ENCODE measurements at places on chromosomes 16 and 17.

DNA sequence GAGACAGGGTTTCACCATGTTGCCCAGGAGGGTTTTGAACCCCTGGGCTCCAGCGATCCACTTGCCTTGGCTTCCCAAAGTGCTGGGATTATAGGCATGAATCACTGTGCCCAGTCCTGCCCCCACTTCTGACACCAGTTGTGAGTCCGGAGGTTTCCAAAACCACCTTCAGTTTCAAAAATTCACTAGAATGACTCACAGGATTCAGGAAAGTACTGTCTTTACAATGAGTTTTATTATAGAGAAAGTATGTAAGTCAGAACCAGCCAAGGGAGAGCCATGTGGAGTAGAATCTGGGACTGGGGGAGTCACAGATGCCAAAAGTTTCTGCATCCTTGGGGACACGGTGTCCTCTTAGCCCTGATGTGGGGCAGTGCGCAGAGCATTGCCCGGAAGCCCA, 55.1 kb downstream of the PLD6 start:
- no peak for DNase-seq

- no peak for DNase-seq
Measured at GRCh38 chr16:52453644-52454043, 93.3 kb downstream of the TOX3 start.

- no peak for DNase-seq
Measured at GRCh38 chr17:57413848-57414651, 157.7 kb downstream of the MSI2 start.

DNA sequence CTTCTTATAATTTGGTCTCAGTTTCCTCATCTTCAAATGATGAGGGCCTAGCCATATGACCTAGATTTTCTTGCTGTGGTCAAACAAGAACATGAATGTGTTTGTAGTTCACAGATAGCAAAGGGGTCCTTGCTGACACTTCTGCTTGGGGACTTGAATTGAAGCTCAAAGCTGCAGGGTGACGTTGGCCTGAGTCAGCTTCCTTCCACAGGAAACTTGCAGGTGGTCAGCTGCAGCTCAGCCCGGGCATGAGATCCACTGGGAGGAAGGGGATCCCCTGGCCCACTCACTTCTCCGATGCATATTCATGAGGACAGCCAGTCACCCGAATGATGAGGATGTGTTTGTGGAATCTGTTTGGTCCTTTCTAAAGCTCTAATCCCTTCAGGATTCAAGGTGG, 42.6 kb upstream of the AXIN2 start:
- no peak for DNase-seq

DNA sequence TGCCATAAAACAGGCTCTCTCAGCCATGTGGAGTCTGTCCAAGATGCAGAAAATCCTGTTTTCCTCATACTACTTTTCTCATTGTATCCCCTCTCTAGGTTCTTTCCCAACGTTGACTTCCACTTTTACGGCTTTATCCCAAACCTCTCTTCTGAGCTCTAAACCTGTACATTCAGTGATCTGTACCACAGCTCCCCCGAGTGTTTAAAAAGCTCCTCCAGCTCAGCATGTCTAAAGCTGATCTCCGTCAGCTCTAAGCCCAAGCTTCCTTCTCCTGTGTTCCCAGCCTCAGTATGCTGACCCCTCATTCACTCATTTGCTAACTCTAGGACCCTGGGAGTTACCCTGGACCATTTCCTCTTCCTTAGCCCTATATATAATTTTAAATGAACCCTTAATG, 144.6 kb downstream of the DNAH9 start:
- no peak for DNase-seq

DNA sequence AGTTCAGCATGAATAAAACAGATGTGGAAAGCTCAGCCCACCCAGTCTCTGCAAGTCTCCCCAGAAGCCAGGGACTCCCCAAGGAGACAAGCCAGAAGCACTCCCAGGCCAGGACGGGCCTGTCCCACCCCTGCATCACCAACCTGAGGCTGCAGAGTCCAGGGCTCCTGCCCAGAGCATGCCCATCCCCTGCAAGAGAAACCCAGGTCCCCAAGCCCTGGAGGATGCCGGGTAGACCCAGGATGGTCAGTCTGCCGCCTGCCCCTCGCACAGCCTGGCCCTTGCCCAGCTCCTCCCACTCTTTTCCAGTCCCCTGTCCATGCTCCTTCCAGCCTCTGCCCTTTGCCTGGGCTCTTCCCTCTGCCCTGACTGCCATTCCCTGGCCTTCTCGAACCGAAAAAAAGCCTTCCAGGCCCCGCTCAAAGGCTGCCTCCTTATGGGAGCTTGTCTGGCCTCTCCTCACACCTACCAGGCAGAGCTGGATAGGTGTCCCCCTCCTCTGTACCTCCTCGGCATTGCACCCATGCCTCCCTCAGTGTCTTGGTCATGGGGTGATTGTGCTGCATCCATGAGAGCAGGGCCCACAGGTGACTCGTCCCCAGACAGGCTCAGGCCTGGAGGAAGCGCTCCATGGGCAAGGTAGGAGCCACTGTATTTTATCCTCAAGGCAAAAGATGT, 44.8 kb downstream of the BEAN1 start:
- no peak for DNase-seq

DNA sequence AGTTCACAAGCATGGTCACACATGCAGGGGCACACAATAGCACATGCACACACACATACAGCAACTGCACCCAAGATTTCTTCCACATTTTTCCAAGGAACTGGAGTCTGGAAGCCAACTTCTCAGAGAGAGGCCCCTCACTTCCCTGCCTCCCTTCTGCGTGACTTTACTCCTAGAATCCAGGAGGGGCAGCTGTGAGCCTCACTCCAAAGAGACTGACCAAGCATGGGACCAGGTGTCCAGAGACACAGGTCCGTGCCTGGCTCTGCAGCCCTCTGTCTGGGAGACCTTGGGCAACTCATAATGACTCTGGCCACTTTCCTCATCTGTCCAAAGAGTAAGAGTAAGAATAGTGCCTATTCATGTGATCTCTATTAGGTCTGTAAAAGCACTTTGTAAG, 104.7 kb upstream of the TMEM132E start:
- no peak for DNase-seq

GRCh38 chr16:8929086-8929748, 34.5 kb downstream of the USP7 start:
- no peak for DNase-seq

DNA sequence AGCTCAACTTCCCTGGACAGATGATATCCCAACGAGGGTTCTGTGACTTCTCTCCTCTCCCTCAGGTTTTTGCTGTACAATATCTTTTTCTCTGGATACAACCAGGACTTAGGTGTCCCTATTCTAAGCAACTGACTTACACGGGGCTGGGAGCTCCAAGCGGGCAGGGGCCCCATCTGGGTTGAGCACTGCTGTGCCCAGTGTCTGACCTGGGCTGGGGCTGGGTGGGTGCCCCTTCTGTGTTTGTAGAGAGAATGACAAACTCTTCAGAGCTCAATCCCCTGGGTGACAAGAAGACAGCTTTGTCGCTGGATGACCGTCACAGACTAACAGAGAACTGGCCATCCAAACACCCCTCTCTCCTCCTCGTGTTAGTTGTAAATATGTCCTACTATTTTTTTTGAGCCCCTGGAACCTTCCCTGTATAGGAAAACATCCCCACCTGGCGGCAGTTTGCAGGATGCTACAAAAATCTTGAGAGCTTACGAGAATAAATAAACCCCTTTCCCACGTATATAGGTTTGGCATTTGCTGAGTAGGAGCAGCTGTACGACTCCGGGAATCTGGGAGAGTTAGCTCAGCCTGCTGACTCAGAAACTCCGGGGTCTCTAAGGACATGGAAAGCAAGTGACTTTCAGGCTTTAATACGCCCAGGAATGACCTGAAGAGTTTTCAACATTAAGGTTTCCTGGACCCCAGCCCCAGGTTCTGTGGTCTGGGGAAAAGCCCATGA, 23.7 kb upstream of the RCVRN start:
- no peak for DNase-seq

GRCh38 chr17:38465391-38466345, 37.4 kb downstream of the ARHGAP23 start:
- no peak for DNase-seq

DNA sequence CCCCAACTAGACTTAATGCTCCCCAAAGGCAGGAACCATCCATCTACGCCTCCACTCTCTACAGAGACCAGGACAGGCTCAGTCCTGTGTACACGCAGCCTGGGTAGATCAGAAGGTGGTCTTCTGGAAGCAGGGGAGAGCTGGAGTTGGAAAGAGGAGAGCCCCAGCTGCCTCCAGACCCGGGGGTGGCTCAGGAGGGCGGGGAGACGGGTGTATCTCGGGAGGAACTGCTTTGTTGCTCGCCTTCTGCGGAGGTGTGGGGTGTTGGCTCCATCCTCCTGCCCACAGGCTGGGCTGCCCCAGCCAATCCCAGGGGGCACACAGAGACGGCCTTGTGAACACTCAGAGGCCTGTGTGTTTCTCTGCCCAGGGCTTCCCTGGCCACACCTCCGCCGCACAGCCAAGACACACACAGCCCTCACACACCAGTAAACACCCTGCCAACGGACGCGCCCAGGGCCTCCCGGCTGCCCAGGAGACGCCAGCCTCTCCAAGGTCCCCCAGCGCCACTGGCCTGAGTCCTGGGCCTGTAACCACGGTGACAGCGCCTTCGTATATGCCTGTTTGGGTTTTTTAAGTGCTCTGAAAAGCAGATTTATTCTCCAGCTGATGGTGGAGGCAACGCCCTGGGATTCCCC, 143.4 kb upstream of the CDC42EP4 start:
- no peak for DNase-seq

- DNase-seq: no peak
Measured at GRCh38 chr17:40318830-40319391, 9.9 kb downstream of the RARA start.

- no peak for DNase-seq
Measured at GRCh38 chr16:65294165-65294564, 172.3 kb upstream of the CDH11 start.

DNA sequence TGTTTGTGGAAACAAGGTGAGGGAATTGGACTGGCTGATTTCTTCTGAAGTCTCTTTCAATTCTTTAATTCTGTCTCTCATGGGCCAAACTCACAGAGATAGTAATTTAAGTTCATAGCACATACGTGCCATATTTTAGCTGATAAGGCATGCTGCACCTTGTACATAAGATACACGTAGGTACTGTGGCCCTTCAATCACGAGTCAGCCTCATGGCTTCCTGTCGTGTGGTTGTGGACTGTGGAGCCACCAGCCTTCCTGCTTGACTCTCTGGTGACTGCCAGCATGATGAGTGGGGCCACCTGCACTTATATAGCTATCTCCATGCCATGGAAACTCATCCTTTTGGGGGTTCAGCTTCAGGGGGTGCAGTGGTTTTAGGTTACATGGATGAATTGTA, 25.1 kb downstream of the KSR1 start:
- DNase-seq: no peak

DNA sequence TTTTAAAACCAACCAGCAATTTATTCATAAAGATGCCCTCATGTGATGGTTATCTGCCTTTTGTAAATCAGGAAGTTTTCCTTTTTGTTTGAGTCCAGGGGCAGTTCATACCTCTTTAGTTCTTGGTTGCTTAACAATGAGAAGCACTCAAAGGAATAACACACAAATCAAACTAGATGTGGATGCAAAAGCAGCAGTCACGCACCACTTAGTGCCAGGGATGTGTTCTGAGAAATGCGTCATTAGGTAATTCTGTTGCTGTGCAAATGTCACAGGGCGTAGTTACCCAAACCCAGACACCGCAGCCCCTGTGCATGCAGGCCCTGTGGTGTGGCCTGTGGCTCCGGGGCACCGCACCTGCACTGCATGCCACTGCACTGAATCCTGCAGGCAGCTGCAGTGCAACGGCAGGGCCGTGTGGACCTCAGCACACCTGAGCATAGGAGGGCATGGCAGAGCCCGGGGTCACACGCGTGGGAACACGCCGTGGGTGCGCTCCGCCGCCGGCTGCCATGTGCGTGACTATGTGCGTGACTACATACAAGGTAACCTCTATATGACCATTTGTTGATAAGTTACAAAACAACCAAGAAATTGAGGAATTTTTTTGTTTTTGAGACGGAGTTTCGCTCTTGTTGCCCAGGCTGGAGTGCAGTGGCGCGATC, 39.6 kb downstream of the PKD1 start:
- DNase-seq: no peak

DNA sequence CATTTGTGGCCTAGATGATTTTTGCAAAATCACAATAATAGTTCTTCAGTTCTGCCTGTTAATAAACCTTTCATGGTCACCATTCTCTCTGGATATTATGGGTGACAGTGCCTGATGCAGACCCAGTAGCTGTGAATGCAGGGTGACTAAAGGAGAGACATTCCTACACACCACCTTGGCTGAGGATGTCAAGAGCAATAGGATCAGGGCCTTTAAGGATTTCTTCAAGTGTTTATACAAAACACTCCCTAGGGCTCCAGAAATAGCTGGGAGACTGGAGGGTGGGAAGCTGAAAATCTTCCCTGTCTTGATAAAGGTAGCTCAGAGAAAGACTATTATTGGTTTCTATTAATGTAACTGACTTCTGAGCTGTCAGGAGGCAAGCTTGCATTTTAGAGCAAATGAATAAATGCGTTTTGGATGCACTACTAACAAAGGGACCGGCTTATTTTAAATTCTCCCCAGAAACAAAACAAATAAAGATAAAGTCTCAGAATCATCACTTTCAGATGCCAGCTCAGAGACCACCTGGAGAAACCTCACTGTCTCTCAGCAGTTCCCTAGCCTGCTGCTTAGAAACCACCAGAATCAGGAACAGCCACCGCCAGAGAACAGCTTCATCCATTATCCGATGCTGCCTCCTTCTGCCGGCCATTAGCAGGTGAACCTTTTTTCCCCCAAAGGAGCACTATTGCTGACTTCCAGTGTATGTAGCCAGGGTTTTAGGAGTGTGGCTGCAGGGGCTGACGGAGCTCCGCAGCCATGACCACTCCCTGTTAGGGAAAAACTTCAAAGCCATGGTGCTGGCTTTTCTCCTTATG, 171.4 kb upstream of the DYNLRB2 start:
- DNase-seq: no peak

- no peak for DNase-seq
Measured at GRCh38 chr17:77085926-77086432, 54.8 kb upstream of the SEC14L1 start.

DNA sequence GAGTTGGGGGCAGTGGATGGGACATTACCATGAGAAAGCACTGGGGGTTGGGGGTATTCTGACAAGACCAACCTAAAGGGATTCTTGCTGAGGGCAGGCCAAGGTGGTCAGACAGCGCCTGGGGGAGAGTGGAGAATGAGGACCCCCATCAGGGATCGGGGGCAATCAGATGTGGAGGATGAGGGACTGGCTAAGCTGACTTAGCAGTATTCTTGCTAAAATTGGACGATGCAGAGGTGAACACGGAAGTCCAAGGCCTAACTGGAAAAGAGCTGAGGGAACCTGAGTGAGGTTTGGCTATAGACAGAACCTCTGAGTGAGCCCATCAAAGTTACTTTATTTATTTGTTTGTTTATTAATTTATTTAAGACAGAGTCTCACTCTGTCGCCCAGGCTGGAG, 9.2 kb downstream of the QPRT start:
- DNase-seq: no peak

Measured in NCI-H446 treated with DMSO at 0.1 percent for 48 hours (cell line).